ENCODE measurements at places on chromosomes 3 and 15. TPM values are rescaled to one million over a fixed set of nuclear protein-coding genes. Genes with fewer than 3 reads are reported as not detected.

GRCh38 chr3:134294302-134295280 is 43.9 kb upstream of the RYK start:
- no peak for DNase-seq

- DNase-seq, result no peak
These were observed 44.5 kb upstream of the BOC start for GRCh38 chr3:113166719-113167492.

GRCh38 chr3:28940530-28940929 is 340.3 kb upstream of the RBMS3 start:
- no peak for DNase-seq

- no peak for DNase-seq
These were observed 56.0 kb upstream of the FAM3D start for GRCh38 chr3:58722561-58722960.

DNA sequence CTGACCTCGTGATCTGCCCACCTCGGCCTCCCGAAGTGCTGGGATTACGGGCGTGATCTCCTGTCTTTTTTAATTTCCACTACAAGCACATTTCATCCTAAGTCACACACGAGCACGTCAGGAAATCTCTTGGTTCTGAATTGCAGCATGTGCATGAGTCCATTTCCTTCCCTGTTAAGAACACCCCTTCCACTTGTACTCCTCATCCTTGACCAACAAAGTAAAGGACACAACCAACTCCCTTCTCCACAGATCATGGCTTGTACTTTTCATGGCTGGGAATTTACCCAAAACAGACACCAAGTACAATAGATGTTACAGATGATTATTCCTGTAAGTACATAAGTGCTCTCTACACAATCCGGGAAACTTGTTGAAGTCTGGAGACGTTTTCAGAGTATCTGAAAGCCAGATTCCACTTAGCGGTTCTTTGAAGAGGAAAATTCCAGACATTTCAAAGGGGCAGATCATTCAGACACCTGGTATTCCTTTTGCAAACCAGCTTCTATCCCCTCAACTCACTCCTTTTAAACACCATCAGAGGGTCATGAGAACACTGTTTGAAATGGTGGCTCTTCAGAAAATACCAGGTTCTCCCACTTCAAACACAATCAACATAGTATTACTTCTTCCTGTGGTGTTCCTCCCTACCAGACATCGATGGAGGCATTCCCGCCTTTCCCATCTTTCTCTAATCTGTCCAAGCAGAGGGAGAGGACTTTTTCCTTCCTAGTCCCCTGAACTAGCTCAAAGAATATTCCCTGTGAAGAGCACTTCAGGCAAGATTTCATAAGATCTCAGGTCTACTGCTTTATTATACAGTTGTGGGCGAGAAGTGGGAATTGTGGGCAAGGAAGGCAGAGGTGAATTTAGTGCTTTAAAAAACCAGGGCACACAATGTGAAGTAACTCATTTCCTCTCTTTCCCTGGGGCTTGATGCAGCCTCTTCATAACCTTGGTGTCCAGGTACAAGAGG is 80.1 kb upstream of the TSC22D2 start:
- no peak for DNase-seq

The ANKRD63 gene
- not detected for total RNA-seq

The PCOLCE2 gene
- total RNA-seq, result 58.1 TPM

All from ascending aorta (tissue), 2 donors.